ENCODE measurements at places on chromosomes 1 and 21.

DNA sequence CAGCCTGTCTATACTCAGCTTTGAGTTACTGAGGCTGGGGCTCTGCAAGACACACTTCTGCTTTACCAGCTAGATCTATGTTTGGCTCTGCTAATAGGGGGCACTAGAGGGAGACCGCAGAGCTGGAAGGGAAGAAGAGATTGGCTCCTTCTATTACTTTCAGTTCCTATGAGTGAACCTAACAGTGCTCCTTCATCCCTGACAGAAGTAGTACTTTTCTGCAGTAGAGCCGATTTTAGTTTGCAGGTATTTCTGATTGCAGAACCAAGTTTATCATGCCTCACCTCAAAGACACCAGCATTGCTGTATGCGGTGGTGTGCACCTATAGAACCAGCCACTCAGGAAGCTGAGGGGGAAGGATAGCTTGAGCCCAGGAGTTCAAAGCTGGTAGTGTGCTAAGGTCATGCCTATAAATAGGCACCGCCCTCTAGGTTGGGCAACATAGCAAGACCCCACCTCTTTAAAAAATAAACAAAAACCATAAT lies 5.7 kb upstream of the ZDHHC18 start:
- no peak for DNase-seq

- DNase-seq = no peak
Measured at GRCh38 chr1:112418099-112418892, 22.3 kb downstream of the CTTNBP2NL start.

- DNase-seq = no peak
Measured at GRCh38 chr21:43287795-43288755, 119.3 kb downstream of the CRYAA start.

DNA sequence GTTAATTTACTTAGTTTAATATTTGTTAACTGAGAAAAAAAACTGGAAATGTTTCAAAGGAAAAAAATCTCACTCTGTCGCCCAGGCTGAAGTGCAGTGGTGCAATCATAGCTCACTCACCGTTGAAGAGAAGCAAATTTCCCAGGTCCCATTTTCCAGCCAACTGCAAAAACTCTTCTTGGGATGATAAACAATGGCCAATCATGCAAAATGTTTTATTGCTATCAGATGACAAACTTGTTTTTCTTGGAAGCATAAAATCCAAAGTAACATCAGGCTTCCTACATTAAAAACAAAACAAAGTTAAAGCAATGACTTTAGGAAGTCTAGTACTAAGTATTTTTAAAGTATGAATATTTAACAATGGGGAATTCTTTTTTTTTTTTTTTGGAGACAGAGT lies 84.9 kb downstream of the LYST start:
- no peak for DNase-seq
